Hematopoietic multipotent progenitor cell treated with erythropoietin and hydrocortisone succinate and interleukin-3 and kit ligand, for 4 days (in vitro differentiated cells): ENCODE measurements at places on chromosomes 3 and 15.

GRCh38 chr3:54321520-54321919, 199.2 kb downstream of the CACNA2D3 start:
- DNase-seq = no peak

- DNase-seq = peak; percentile 52
Observed at GRCh38 chr3:141411251-141411771, 43.0 kb downstream of the ZBTB38 start.

GRCh38 chr3:8438507-8439079, 63.0 kb upstream of the LMCD1 start:
- no peak for DNase-seq

DNA sequence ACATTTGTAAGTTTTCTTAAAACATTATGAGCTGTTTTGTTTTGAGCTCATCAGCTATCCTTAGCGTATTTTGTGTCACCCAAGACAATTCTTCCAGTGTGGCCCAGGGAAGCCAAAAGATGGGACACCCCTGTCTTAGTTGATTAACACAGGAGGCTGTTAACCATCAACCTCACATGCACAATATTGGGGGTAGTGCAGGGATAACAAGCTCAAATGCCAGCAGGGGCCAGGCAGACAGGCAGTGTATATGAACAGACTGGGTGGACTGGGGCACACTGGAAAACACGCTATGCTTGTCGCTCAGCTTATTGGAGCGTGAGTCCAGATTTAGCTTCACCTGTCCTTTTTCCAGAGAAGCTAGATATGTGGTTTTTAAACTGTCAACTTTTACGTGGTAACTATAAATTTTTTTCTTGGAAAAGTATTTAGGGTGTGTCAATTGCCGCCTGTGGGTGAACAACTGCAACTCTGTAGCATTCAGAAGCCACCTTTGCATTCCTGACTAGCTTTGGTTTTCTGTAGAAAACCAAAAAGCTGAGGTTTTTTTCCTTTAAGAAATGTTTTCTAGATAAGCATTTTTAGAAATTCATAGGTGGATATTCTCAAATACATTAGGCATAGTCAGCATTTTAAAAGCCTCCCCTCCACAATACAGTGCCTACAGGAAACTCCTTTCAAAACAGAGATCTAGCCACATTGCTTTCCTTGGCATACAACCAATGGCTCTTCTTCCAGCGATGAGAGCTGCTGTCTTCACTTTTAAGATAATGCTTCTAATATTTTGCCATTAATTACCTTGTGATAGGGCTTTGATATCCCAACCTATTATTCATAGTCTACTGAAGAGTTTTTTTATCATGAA, 14.6 kb downstream of the PSMD6 start:
- DNase-seq = no peak

- peak; percentile 64 for DNase-seq
Observed at GRCh38 chr3:194485881-194486539, 792 bp downstream of the ATP13A3 start.

DNA sequence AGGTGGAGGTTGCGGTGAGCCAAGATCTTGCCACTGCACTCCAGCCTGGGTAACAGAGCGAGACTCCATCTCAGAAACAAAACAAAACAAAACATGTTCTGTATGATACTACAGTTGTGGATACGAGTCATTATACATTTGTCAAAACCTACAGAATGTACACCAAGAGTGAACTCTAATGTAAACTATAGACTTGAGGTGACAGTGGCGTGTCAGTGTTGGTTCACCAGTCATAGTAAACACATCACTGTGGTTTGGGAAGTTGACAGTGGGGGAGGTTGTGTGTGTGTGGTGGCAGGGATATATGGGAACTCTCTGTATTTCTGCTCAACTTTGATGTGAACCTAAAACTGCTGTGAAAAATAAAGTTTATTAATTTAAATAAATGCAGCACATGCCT, 33.0 kb upstream of the GNB5 start:
- DNase-seq = no peak

GRCh38 chr15:38685686-38686339, 121.2 kb upstream of the RASGRP1 start:
- DNase-seq = no peak

DNA sequence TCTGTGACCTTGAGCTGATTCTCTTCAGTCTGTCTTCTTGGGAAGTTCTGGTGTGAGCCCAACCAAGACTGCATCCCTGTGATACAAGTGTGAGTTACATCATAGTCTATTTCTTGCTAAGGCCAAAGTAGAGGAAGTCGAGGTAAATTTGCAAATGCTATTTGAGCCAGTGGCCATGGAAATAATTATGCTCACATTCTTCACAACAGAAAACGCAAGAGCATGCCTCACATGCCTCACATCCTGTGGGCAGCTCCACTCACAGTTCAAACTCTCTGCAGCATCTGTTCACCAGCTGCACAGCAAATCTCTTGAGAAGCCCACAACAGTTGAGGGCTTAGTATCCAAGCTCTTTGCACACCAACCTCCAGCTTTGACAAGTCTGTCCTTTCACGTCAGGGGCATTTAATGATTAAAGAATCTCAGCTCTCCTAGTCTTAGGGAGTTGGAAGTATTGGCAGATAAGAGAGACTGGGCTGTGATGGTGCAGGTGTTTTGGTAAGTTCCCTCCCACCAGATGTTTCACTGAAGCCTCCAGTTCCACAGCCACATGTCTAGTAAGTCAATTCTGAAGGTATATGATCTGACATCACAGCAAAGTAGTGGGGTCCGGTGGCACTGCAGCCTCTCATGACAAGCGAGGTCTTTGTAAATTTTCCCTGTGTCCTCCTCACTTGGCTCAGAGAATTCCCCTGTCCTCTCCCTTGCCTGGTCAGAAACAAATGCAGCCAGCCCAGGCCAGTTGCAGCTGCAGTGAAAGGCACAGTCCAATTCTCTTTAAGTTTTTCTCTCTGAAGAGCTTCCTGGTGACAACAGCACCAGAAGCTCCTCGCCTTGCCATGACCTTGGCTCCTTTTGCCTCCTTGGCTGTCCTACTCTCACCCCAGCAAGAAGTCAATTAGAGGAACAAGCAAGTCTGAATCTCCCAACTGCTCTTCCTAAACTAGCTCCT, 166.1 kb downstream of the SSR3 start:
- DNase-seq = peak; percentile 16

GRCh38 chr3:8113626-8114025, 388.0 kb upstream of the LMCD1 start:
- DNase-seq = no peak

DNA sequence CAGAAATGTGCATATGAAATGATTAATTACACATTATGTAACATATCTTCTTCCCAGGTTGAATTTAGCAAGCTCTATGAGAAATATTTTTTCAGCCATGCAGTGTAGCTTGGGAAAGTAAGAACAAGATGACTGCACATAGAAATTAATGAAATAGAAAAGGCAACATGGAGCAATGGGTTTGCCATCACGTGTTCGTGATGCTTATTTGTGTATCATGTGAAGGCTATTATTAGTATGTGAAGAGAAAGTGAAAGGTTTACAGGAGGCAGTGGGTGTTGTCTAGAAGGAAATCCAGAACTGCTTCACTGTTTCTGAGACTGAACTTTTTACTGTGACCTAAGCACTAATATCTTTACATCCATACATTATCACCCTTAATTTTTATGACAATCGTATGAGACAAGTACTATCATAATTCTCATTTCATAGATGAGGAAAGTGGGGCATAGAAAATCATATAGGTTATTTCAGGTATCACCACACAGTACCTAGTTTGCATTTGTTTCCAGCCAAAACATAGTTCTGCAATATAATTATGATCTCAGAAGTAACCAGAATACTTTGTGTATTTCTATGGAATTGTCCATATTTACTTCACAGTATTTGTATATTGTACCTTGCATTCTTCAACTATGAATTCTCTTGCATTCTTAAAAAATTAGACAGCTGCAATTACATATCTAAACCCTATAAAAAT, 14.9 kb downstream of the SERPINI1 start:
- DNase-seq = no peak

- no peak for DNase-seq
Observed at GRCh38 chr15:67147396-67147949, 82.1 kb downstream of the SMAD3 start.

GRCh38 chr3:123739754-123740153, 144.4 kb downstream of the MYLK start:
- DNase-seq = no peak

DNA sequence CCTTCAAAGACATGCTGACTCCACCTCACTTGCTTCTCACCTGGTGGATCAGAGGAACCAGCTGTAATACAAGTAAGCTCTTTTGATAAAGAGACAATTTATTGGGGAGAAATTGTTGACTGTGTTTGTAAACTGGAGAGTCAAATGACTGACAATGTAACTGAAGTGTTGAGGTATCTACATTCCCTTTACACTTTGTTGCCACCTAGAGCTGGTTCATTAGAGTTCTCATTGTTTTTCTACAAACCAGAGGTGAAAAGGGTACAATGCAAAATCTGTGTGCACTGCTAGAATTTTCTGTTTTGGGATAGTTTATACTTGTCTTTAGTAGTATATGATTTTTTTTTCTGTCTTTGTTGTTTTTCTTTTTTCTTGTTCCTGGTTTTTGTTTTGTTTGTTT, 8.7 kb upstream of the LRRC58 start:
- DNase-seq = peak; percentile 20

DNA sequence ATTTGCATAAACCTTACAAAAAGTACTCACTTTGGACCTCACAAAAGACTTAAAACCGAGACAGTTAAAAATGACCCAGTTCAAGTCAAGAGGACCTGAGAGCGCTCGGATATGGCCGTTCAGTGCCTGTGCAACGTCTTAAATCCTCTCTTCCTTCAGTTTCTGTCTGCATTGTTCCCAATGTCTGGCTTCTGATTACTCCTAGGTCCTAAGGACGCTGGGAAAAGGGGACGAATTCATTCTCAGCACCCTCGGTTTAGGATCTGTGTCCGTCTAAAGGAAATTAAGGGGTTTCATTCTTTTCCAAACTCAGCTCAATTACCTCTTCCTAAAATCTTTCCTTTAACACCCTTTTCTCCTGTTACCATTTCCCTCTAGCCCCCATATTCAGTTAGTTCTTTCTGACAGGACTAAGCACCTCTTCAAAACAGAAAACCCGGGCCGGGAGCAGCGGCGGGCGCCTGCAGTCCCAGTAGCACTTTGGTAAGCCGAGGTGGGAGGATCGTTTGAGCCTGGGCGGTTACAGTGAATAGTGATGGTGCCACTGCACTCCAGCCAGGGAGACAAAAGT, 970 bp downstream of the DPPA4 start:
- peak; percentile 87 for DNase-seq

DNA sequence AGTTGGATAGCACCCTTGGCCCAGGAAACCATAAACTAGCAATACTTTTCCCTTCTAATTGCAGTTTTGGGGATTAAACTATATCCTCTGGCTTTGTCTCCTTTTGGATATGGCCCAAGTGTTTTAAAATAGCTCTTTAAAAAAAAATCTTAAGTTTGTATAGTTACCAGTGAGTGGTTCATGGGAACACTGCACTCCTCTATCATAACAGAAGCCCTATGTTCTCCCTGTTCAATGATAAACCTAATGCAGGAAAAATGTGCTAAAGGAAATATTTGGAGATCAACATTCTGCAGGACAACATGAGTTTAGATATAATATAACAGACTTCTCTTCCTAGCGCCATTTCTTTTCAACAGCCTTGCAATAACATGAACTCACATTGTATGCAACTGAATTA, 13.1 kb downstream of the MRPL47 start:
- DNase-seq = no peak

DNA sequence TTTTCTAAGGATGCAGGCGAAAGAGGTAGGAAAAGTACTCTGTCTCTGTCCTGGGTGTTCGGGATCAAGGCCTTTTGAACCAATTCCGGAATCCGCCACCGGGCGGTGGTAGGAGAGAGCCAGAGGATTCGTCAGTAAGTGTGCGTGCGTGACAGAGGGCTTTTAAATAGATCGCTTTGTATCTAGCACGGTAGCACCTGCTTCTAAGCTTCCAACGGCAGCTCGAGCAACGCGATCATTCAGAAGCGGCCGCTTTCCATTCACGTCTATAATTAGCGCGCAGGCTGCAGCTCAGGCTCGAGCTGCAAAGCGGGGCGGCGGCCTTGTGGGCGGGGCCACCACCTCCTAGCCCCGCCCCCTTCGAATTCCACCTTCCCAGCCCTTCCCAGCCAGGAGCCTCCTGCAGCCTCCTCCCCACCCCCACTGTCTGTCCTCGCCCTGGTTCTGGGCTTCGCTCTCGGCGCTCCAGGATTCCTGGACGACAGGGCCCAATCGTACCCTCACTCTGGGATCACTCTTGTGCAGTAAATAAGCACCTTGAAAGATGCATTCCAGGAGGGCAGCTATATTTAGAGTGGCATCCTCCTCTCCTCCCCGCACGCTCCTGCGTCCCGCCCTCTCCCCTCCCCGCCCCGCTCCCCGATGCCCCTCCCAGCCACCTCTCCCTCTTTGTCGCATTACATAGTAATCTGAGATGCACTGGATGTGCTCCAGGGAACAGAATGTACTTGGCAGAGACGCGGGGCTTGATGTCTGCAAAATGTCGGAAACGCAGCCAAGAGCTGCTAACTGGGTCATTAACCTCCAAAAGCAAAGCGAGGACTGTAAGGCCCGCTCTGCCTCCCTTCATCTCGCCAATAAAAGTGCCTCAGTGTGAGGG, 224.1 kb upstream of the TPRG1 start:
- DNase-seq = peak; percentile 75

DNA sequence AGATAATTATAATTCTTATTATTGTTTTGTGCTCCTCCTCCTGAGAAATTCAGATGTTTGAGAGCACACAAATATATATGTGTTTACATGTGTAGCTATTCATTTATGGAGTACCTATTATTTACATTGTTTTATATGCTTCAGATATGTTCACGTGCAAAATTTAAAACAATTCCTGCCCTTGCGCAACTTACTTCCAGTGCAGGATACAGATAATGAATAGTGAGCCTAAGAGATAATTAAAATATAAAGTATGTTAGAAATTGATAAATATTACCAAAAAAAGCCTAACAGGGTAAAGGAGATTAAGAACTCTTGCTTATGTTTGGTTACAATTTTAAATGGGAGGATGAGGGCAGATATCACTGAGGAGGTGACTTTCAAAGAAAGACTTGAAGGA, 81.7 kb upstream of the DPH6 start:
- no peak for DNase-seq

- DNase-seq = no peak
Observed at GRCh38 chr15:68621535-68621934, 42.7 kb downstream of the CORO2B start.

GRCh38 chr15:66369773-66370651, 13.5 kb upstream of the TIPIN start:
- DNase-seq = peak; percentile 59
